ENCODE measurements at places on chromosomes 4 and X. TPM values are rescaled to one million over a fixed set of nuclear protein-coding genes. Genes with fewer than 3 reads are reported as not detected.

DNA sequence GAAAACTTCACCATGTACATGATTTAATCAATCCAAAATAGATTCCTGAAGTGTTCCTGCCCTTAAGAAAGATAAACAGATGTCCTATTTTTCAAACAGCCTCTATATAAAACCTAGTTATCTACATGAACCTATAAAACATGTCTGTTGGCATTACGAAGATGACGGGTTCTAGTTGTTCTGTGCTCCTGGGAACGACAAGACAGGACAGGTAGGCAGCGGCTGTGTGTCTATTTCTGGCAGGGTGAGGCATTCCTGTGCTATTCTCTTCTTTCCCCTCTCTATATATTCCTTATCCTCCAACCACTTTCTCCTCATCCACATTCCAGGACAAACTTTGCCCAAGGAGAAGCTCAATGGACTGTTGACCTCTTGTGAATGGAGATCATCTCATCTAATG is 6.1 kb downstream of the FAT1 start:
- no peak overlapping the region for H3K27ac ChIP-seq
- no peaks in the 10 kb centered on the region for H3K36me3 ChIP-seq
- H3K27me3 ChIP-seq = no peaks in the 10 kb centered on the region
- H3K4me1 ChIP-seq = no peaks in the 10 kb centered on the region
- DNase-seq = no peak
- no peak overlapping the region for H3K4me3 ChIP-seq

DNA sequence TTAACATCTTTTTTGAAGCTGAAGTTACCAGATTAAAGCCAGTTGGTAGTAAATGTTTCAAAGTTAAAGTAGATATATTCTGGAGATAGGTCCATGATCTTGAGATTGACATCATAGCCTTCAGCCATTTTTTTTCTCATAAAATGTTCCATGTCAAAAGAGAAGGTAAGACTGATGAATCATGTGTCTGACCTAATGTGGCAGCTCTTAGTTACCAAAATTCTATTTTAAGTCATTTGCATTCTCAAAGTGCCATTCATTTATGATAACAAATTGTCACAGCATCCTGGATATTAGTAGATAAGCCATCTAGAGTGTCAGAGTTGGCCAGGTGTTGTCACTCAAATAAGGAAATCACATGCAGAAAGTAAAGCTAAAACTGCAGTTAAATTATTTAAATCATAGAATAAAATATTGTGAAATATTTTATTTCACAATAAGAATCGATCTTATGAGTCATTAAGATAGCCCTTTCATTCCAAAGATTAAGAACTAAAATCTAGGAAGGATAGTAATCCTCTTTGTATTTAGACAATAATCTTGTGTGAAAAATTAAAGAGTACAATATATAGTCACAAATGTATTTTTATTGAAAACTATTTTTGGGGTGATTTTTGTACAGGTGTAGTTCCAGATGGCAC is 65.7 kb upstream of the ADAD1 start:
- no peak overlapping the region for H3K4me3 ChIP-seq
- H3K36me3 ChIP-seq = no peaks in the 10 kb centered on the region
- H3K27ac ChIP-seq = no peak overlapping the region
- DNase-seq = no peak
- no peaks in the 10 kb centered on the region for H3K27me3 ChIP-seq

GRCh38 chrX:111131572-111131971 is 35.6 kb downstream of the PAK3 start:
- H3K27me3 ChIP-seq = no peaks in the 10 kb centered on the region
- H3K27ac ChIP-seq = no peak overlapping the region
- no peak for DNase-seq
- no peaks in the 10 kb centered on the region for H3K36me3 ChIP-seq

DNA sequence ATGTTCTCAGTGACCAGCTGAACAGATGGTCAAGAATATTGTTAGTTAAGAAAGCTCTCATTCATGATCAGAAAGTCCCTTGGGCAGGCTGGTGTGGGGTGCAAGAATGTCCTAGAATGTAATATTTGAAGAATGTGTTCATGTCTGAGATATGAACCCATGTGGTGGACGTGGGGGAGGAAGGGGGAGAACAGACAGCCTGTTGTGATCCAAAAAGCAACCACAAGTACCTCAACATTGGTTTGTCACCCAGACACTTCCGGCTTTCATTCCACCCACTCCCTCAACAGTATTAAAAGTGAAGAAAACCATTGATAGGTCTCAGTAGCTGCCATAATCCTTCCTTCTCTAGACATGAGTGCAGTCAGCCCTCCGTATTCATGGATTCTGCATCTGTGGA is 82.2 kb downstream of the MAML3 start:
- no peaks in the 10 kb centered on the region for H3K27me3 ChIP-seq
- DNase-seq = peak; percentile 50
- peaks cover under 1% of the 10 kb centered on the region for H3K4me1 ChIP-seq
- no peak overlapping the region for H3K4me3 ChIP-seq
- H3K27ac ChIP-seq = no peak overlapping the region

DNA sequence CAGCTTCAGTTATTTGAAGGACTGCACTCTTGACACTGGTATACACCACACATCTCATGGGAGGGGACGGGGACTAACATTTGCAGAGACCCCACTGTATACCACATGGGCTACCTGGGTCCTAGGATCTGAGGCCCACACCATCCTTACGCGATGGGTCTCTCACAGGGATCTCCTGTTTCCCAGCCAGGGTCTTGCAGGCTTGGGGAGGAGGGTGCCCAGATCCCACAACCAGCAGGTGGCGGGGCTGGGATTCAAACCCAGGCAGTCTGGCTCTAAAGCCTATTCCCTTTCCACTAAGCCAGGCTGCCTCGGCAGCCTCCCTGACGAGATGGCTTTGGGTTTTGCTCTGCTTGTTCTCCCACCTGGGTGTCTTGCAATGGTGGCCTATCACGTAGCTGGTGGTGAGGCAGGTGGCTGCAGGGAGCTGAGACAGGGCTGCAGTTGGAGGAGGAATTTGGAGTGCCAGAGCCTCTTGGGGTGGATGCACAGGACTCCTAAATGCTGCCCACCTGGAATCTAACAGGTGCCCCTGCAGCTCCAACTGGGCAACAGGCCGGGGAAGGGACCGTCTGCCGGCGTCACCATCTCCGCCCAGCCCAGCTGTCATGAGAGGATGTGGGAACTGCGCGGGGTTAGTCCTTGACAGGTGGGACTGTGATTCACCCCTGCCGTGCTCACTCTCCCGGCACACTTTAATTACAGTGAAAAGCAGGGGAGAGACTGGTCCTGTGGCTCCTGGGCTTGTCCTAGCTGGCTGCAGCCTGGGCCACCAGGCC is 110.7 kb downstream of the PSAPL1 start:
- H3K27ac ChIP-seq = no peak overlapping the region
- no peaks in the 10 kb centered on the region for H3K36me3 ChIP-seq
- no peaks in the 10 kb centered on the region for H3K27me3 ChIP-seq

DNA sequence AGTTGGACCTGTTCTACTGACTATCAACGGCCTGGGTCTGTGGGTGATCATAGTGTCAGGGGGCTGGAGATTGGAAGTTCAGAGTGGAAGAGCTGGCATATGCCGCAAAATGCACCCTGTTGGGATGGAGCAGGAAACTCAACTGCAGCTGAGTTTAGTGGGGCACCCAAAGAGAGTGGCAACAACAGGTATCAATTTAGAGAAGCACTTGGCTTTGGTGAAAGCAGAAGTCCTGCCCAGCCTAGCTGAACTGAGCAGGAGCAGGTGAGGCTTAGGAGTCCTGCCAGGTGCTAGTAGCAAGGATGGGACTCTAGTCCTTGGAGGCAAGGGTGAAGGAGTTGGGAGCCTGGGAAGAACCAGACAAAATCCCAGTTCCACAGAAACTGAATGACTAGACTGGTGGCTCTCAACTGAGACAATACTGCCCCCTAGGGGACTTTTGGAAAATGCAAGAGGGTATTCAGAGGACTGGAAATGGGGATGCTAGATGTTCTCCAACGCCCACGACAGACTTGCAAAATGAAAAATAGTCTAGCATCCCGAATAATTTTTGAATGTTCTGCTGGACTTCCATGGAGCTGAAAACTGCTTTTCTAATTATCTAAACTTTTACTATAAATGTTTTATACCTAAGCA is 49.4 kb downstream of the RTL9 start:
- H3K36me3 ChIP-seq = no peaks in the 10 kb centered on the region
- H3K4me1 ChIP-seq = no peaks in the 10 kb centered on the region
- no peak overlapping the region for H3K4me3 ChIP-seq
- H3K27ac ChIP-seq = no peak overlapping the region
- no peak for DNase-seq

GRCh38 chr4:22246847-22247246 is 269.0 kb downstream of the ADGRA3 start:
- no peak for DNase-seq
- H3K27ac ChIP-seq = no peak overlapping the region
- no peaks in the 10 kb centered on the region for H3K4me1 ChIP-seq
- no peak overlapping the region for H3K4me3 ChIP-seq

- no peaks in the 10 kb centered on the region for H3K27me3 ChIP-seq
- no peaks in the 10 kb centered on the region for H3K4me1 ChIP-seq
- DNase-seq = no peak
These were observed 132.1 kb downstream of the NSUN7 start for GRCh38 chr4:40881851-40882250.

DNA sequence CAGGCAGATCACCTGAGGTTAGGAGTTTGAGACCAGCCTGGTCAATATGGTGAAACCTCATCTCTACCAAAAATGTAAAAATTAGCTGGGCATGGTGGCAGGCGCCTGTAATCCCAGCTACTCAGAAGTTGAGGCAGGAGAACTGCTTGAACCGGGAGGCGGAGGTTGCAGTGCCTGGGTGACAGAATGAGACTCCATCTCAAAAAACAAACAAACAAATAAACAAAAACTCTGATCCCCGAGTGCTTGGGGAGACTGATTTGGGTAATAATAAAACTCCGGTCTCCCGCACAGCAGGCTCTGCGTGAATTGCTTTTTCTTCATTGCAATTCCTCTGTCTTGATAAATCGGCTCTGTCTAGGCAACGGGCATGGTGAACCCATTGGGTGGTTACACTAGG is 73.4 kb downstream of the HPRT1 start:
- H3K27ac ChIP-seq = no peak overlapping the region
- no peak overlapping the region for H3K4me3 ChIP-seq
- no peak for DNase-seq
- H3K4me1 ChIP-seq = no peaks in the 10 kb centered on the region

DNA sequence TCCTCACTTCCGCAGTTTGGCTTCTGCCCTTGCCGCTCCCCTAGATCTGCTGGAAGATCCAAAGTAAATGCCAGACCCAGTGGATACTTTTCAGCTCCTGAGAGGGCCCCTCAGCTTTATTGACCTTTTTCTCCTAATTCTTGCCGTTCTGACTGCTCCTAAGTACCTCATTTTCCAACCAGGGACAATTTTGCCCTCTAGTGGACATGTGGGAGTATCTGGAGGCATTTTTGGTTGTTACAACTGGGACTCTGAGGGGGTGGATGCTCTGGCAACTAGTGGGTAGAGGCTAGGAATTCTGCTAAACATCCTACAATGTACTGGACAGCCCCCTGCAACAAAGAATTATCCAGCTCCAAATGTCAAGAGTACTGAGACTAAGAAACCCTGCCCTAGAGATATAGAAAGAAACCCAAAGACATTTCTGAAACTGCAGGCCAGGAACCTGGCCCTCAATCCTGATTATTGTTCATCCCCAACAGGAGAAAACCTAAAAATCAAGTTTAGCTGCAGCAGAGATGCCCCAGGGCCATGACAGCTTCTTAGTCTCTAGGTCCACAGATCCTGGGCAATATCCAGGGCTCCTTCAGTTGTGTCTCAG is 3.4 kb downstream of the TEX13B start:
- H3K4me1 ChIP-seq = no peaks in the 10 kb centered on the region
- no peak overlapping the region for H3K4me3 ChIP-seq
- no peaks in the 10 kb centered on the region for H3K27me3 ChIP-seq
- H3K36me3 ChIP-seq = no peaks in the 10 kb centered on the region

GRCh38 chrX:151977009-151977408 is 2.5 kb upstream of the GABRE start:
- H3K36me3 ChIP-seq = no peaks in the 10 kb centered on the region
- no peaks in the 10 kb centered on the region for H3K4me1 ChIP-seq
- H3K27ac ChIP-seq = no peak overlapping the region

- no peaks in the 10 kb centered on the region for H3K36me3 ChIP-seq
- no peak overlapping the region for H3K27ac ChIP-seq
- H3K4me1 ChIP-seq = no peaks in the 10 kb centered on the region
- H3K4me3 ChIP-seq = no peak overlapping the region
These were observed 454.3 kb upstream of the PCDH10 start for GRCh38 chr4:132694775-132695174.

- no peaks in the 10 kb centered on the region for H3K36me3 ChIP-seq
- no peaks in the 10 kb centered on the region for H3K4me1 ChIP-seq
- no peak overlapping the region for H3K4me3 ChIP-seq
- DNase-seq = no peak
These were observed 332.5 kb upstream of the TRAM1L1 start for GRCh38 chr4:117417856-117418255.

GRCh38 chr4:124212815-124213630 is 499.5 kb downstream of the ANKRD50 start:
- H3K36me3 ChIP-seq = no peaks in the 10 kb centered on the region
- H3K4me3 ChIP-seq = no peak overlapping the region
- no peaks in the 10 kb centered on the region for H3K27me3 ChIP-seq
- H3K4me1 ChIP-seq = no peaks in the 10 kb centered on the region
- no peak overlapping the region for H3K27ac ChIP-seq

GRCh38 chrX:138669693-138670092 is 41.8 kb downstream of the FGF13 start:
- no peaks in the 10 kb centered on the region for H3K27me3 ChIP-seq
- H3K4me1 ChIP-seq = no peaks in the 10 kb centered on the region
- no peak for DNase-seq

- no peak overlapping the region for H3K4me3 ChIP-seq
- no peaks in the 10 kb centered on the region for H3K27me3 ChIP-seq
- H3K27ac ChIP-seq = no peak overlapping the region
- H3K4me1 ChIP-seq = no peaks in the 10 kb centered on the region
These were observed 88.3 kb downstream of the CLCN4 start for GRCh38 chrX:10244915-10245622.

GRCh38 chr4:112379306-112379705 is 82.1 kb downstream of the ALPK1 start:
- H3K4me1 ChIP-seq = no peaks in the 10 kb centered on the region
- no peak for DNase-seq

The NLGN4X gene
- 2.0 TPM for total RNA-seq

The MAPK10 gene
- 5.7 TPM for total RNA-seq

The MAGEA6 gene
- not detected for total RNA-seq

The RNF175 gene
- not detected for total RNA-seq

The SERTM2 gene
- total RNA-seq = 0.18 TPM

The PABPC1L2A gene
- total RNA-seq = not detected

The MAGEA8 gene
- total RNA-seq = not detected

The CXCL6 gene
- 1.6 TPM for total RNA-seq

The LINC00632 gene
- 64.4 TPM for total RNA-seq

The CCKAR gene
- not detected for total RNA-seq

The DSPP gene
- not detected for total RNA-seq

Data from Peyer's patch (tissue), 4 donors.